Activated T-helper 1 cell treated with Interleukin-2 at 50 U/mL for 16 hours (primary cell): ENCODE measurements at places on chromosomes 6 and 20.

DNA sequence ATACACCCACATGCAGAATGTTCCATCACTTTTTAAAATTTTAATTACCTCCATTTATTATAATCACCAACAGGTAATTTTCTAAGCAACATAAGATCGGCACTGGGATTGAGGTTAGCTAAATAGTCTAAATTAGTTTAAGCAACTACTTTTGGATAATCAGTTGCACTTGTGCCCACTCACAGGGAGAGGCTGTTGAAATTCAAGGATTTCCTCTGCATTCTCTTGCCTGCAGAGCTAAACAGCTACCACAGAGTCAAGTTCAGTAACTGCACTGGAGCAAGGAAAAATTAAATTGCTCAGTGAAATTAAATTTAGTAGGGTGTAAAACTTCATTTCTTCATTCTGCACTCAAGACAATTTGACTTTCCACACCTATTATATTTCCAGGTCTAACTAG, 120.7 kb upstream of the CCDC28A start:
- DNase-seq = no peak

DNA sequence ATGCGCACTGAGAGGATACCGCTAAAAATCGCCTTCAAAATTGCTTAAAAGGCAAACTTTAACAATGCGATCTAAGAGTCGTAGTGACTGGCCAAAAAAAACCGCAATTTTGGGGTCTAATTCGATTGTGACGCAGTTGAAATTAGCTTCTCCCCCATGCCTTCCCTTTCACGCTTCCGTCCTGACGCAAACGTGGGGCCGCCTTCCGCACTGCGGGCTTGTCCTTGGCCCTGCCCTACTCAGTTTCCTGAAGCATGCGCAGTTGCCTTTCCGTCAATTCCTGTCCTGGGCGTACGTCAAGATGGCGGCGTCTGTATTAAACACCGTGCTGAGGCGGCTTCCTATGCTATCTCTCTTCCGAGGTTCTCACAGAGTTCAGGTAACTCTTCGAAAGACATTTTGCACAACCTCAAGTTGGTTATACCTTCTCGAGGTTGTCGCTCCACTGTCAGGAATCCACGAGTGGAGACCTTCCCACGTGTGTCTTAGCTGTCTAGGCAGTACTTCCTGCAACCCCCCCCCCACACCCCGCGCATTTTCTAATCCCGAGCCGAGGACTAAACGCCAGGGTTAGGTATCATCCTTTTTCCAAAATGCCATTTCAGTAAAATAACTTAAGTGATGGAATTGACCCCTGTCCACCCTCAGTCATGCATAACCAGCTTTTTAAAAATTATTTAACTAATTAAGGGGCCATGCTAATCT, at the start of gene MRPS18B:
Gene MRPS18B, plus strand, starts transcription at position 276 of the 705 bp plus-strand sequence. Its CDS starts 26 bp downstream, at position 302.
- DNase-seq = peak; percentile 97

DNA sequence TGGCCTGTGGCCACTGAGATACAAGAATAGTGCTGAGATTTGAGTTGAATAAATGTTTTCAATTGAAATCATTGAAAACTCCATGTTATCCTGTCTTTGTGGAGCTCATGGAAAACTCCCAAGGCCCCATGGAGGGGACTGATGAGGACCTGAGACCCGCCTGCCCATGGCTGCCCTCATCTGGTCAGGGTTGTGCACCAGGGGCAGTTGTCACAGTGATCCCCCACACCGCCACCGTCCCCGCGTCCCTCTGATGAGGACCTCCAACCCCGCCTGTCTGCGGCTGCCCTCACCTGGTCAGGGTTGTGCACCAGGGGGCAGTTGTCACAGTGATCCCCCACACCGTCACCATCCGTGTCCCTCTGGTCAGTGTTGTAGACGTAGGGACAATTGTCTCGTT, 27.8 kb downstream of the THBS2 start:
- DNase-seq = no peak

DNA sequence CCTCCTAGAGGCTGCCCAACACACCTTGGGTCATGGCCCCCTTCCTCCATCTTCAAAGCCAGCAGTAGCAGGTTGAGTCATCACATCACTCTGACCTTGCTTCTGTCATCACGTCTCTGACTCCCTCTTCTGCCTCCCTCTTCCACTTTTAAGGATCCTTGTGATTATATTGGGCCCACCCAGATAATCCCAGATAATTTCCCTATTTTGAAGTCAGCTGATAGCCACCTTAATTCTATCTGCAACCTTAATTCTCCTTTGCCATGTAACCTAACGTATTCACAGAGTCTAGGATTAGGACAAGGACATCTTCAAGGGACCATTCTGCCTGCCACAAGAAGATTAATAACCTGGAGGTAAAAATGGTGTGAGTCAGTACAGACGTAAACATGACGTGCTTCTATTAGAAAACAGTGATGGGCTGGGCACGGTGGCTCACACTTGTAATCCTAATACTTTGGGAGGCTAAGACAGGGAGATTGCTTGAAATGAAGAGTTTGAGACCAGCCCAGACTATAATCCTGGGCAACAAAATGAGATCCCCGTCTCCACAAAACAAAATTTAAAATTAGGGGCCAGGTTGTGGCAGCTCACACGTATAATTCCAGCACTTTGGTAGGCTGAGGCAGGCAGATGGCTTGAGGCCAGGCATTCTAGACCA, 3.3 kb downstream of the ZSWIM3 start:
- DNase-seq = no peak

DNA sequence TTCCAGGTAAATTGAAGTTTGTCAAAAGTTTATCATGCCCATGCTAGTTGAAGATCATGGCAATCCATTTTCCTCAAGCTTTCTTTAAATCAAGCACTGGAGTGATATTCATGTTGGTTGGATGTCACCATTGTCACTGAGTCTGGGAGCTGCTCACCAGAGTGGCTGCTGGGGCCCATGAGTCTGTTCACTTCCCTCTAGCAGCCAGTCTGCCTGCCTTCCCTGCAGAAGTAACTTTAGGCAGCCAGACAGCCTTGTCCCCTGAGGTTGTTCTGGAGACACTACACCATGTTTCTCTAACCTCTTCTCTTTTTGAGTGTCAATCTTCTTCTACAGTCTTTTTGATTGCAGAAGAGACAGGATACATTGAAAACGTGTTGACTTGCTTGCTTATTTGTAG, 5.5 kb downstream of the SIRT5 start:
- DNase-seq = no peak

DNA sequence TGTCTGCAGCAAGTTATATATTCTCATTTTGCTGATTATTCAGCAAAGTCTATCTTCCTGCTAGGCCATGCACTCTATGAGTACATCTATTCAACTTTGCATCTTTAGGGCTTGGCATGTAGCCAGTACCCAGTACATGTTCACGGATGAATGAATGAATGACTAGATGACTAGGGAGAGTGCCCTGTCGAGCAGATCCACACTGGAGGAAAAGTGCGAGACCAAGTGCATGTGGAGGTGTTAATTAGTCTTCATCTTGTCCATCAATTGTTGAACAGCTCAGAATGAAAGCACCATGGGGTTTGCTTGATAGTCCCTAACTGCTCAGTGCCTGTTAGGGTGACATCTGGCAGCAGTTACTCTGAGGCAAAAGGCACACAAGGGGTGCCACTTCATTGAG, 30.4 kb downstream of the TM9SF4 start:
- no peak for DNase-seq

DNA sequence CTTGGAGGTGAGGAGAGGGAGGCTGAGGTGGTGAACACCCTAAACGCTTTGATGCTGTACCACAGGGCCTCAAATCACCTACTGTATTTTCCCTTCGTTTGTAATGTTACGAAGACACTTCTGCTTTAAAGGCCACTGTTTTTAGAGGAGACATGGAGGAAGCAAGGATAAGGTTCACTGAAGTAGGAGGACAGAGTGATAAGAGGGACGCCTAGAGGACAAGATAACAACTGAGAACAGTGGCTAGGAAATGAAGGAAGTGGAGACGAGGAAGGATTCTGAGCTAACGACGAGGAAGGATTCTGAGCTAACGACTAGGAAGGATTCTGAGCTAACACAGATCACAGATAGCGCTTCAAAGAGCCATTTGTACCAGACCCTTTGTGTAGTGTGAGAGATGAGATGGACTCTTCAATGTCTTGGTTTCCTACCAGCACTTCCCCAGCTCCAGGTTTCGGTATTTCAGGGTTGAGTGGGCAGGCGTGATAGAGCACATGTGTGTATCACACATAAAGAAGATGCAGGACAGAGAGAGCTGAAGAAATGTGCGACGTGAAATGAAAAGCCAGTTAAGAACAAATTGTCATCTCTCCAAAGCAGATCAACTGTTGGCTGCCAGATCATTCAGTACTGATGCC, 7.5 kb downstream of the SF3B5 start:
- DNase-seq = no peak

DNA sequence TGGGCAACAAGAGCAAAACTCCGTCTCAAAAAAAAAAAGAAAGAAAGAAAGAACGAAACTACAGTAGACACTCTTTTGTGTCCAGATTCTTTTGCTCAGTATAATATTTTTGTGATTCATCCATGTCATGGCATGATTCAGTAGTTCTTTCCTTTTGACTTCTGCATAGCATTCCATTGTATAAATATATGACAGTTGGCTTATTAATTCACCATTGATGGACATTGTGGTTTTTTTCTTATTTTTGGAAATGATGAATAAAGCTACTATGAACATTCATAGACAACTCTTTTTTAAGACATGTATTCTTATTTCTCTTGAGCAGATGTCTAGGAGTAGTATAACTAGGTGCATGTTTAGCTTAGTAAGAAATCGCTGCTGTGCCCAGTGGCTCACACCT, 10.3 kb upstream of the IER3 start:
- DNase-seq = no peak

GRCh38 chr6:111990214-111990613, 63.7 kb upstream of the CCN6 start:
- no peak for DNase-seq

DNA sequence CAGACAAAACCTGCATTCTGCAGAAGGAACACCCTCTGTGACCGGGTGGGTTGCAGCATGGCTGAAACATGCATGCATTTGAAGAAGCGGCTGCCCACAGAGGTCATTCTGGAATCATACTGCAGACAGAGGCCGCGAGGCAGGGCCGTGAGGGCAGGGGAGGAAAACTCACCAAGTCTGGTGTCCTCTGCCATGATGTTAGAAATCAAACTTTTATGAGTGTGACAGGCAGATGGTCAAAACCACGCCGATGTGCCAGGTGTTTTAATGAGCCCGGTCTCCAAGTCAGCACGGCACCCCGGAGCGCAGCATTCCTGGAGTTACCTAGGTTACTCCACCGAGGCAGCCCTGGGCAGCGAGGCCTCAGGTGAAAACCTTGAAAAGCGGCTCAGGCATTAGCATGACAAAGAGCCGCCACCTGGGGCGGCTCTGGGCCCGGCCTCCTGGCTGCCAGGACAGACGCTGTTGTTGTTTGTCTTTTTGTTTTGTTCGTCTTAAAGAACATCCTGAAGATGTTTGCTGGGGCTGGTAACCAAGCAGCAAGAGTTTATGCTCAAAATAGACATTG, 255.6 kb downstream of the ERMARD start:
- DNase-seq = no peak

GRCh38 chr6:167826230-167826895, 348 bp upstream of the AFDN start:
- DNase-seq = peak; percentile 53

- DNase-seq = no peak
These were observed 202.4 kb downstream of the ZMYND8 start for GRCh38 chr20:47154089-47154488.

- no peak for DNase-seq
These were observed 14.8 kb downstream of the ITPA start for GRCh38 chr20:3223994-3224680.

GRCh38 chr6:27059621-27060425, 187.7 kb upstream of the PRSS16 start:
- no peak for DNase-seq

GRCh38 chr6:23414051-23414445, 712.0 kb upstream of the NRSN1 start:
- no peak for DNase-seq

GRCh38 chr6:143058987-143059386, 1.7 kb upstream of the AIG1 start:
- no peak for DNase-seq

- DNase-seq = no peak
These were observed 363.2 kb upstream of the FLRT3 start for GRCh38 chr20:14700639-14700960.

DNA sequence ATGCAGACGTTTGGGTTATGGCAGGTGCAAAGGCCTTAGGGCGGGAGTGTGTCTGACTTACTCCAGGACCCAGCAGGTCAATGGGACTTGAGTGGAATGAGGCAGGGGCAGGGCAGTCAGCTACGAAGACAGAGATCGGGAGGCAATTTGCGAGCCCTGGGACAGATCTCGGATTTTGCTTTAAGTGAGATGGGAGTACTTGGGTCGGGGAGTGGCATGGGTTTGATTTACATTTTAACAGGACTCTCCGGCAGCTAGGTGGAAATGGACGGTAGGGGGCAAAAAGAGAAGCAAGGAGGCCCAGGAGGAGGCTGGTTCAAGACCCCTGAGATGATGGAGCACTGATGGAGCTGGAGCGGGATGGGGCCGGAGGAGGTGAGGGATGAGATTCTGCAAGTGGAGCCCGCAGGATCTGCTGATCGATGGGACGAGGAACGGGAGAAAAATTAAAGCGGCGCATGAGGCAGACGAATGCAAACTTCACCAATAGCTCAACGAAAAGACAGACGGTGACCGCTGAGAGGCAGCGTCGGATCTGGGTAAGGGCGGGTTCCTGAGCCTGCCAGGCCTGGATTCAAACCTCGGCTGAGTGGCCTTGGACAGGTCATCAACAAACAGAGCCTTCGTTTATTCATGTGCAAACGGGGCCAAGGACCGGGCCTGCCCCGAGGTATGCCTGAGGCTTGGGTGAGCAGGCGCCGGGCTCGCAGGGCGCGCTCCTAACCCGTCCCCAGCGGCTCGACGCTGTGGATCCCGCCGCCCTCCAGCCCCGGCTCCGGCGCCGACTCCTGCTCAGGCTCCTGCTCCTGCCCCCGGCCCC, 756 bp upstream of the RBCK1 start:
- peak; percentile 55 for DNase-seq

- DNase-seq = no peak
These were observed 196.3 kb downstream of the SYNDIG1 start for GRCh38 chr20:24665741-24666191.

DNA sequence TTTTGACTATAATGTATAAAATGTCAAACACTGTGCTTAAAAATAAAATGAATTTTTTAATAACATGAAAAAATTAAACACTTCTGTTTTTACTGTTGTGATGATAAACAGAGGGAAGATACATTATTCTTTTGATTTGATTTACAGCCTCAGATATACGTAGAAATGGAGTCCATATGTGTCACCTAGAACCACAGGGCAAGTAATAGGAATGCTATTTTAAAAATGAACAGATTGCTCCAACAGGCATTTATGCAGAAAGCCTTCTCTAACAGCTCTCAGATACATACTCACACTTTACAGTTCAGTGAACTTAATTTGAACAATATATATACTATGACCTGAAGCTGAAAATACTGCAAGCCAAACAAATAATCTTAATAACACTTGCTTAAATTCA, 1551.0 kb downstream of the GRIK2 start:
- no peak for DNase-seq

GRCh38 chr20:24863356-24863755, 85.7 kb upstream of the CST7 start:
- no peak for DNase-seq

GRCh38 chr6:88764081-88764480, 199.3 kb downstream of the RNGTT start:
- DNase-seq = no peak
